ENCODE measurements at places on chromosomes 4 and X.

- H3K36me3 ChIP-seq: no peaks in the 10 kb centered on the region
- H3K4me1 ChIP-seq: no peaks in the 10 kb centered on the region
- no peaks in the 10 kb centered on the region for H3K27me3 ChIP-seq
Observed at GRCh38 chr4:65343342-65343741, 326.9 kb downstream of the EPHA5 start.

DNA sequence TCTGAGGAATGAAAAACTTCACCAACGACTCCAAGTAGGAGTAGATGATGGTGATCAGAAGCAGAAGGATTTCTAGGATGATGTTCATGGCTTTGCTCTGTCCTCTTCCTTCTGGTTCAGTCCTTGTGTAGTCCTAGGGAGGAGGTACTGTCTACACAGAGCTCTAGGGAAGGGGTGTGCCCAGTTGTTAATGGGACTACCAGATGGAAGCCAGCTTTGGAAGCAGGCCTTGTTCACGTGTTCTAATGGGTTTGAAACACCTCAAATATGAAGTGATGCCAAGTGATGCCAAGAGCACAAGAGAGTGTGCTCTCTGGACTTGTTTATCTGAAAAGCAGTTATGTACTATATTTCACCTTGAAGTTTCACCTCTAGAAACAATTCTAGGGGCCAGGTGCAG is at the start of gene HSD17B13:
HSD17B13 (minus strand) TSS at position 129 of the 400 bp plus-strand sequence; CDS start at position 88, 41 bp downstream.
- H3K36me3 ChIP-seq: no peaks in the 10 kb centered on the region
- no peak within 1 kb of the TSS for H3K27ac ChIP-seq
- no peak for ATAC-seq
- H3K4me3 ChIP-seq: no peak within 1 kb of the TSS
- H3K4me1 ChIP-seq: no peaks in the 10 kb centered on the region

DNA sequence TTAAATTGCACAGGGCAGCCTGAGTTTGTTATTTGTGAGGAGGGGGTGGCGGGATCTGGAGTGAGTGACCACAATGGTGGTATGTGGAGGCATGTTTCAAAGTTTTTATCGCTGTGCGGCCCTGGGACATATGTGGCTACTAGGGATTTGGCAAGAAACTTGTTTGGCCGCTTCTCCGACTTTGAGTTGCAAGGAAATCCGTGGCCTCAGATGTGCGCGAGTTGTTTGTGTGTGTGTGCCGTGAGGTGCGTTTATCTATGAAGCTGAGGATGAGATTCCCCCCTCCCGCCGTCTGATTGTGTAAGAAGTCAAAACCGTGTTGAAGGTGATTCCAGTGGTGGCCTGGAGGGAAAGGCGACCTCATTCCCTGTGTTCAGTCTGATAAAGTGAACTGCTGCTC is 1.4 kb downstream of the JADE3 start:
- ATAC-seq: no peak
- H3K4me3 ChIP-seq: peak overlapping the region; percentile 69
- H3K4me1 ChIP-seq: peaks cover 3% of the 10 kb centered on the region
- no peaks in the 10 kb centered on the region for H3K36me3 ChIP-seq
- peaks cover 31% of the 10 kb centered on the region for H3K27me3 ChIP-seq

DNA sequence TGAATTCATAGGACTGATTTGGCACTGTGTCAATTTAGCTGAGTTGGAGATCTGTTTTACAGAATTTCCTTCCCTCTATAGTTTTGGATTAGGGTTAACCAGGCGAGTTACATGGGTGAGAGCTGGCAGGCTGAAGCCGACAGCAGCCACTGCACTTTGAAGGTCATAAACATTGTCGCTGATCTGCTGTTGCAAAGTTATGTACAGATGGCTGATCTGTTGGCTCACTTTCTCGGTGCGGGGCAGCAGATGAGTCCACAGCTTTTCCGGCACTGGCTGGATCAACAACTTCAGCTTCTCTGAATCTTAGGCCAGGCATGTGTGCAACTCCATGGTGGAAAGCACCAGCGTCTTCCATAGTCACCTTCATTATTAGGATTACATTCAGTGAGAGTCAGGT is 173.7 kb downstream of the GPAT3 start:
- peaks cover 17% of the 10 kb centered on the region for H3K27me3 ChIP-seq
- H3K27ac ChIP-seq: no peak overlapping the region
- H3K4me1 ChIP-seq: no peaks in the 10 kb centered on the region
- no peak overlapping the region for H3K4me3 ChIP-seq
- ATAC-seq: no peak
- no peaks in the 10 kb centered on the region for H3K36me3 ChIP-seq

- no peaks in the 10 kb centered on the region for H3K36me3 ChIP-seq
- H3K27me3 ChIP-seq: peaks cover 5% of the 10 kb centered on the region
- no peak for ATAC-seq
- H3K27ac ChIP-seq: no peak overlapping the region
Observed at GRCh38 chrX:17735406-17735805, 1.9 kb upstream of the SCML1 start.

GRCh38 chr4:110472583-110473329 is 3.2 kb upstream of the ENPEP start:
- ATAC-seq: no peak
- H3K27ac ChIP-seq: no peak overlapping the region
- peaks cover 15% of the 10 kb centered on the region for H3K27me3 ChIP-seq
- H3K4me3 ChIP-seq: no peak overlapping the region
- no peaks in the 10 kb centered on the region for H3K4me1 ChIP-seq
- no peaks in the 10 kb centered on the region for H3K36me3 ChIP-seq

GRCh38 chr4:2598511-2599303 is 62.3 kb downstream of the FAM193A start:
- H3K4me3 ChIP-seq: peak overlapping the region; percentile 1
- peak; percentile 29 for ATAC-seq
- peaks cover 36% of the 10 kb centered on the region for H3K4me1 ChIP-seq
- no peaks in the 10 kb centered on the region for H3K27me3 ChIP-seq

DNA sequence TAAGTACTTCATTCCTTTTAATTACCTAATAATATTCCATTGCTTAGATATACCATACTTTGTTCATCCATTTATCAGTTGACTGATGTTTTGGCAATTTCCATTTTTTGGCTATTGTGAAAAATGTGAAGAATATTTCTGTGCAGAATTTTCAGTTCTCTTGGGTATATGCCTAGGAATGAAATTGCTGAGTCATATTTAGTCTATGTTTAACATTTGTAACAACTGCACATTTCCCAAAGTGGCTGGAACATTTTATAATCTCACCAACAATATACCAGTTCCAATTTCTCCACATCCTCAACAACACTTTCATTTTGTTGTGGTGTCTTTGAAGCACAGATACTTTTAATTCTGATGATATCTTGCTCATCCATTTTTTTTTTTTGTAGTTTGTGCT is 215.5 kb downstream of the PDGFC start:
- ATAC-seq: no peak
- H3K27me3 ChIP-seq: no peaks in the 10 kb centered on the region
- H3K4me3 ChIP-seq: no peak overlapping the region
- no peaks in the 10 kb centered on the region for H3K4me1 ChIP-seq
- no peaks in the 10 kb centered on the region for H3K36me3 ChIP-seq

GRCh38 chr4:141435446-141436225 is 200.7 kb upstream of the IL15 start:
- H3K27ac ChIP-seq: no peak overlapping the region
- peaks cover 11% of the 10 kb centered on the region for H3K27me3 ChIP-seq
- H3K4me3 ChIP-seq: no peak overlapping the region
- H3K36me3 ChIP-seq: no peaks in the 10 kb centered on the region

GRCh38 chr4:186669159-186669731 is 54.4 kb downstream of the FAT1 start:
- H3K27ac ChIP-seq: no peak overlapping the region
- no peak overlapping the region for H3K4me3 ChIP-seq
- no peaks in the 10 kb centered on the region for H3K36me3 ChIP-seq

DNA sequence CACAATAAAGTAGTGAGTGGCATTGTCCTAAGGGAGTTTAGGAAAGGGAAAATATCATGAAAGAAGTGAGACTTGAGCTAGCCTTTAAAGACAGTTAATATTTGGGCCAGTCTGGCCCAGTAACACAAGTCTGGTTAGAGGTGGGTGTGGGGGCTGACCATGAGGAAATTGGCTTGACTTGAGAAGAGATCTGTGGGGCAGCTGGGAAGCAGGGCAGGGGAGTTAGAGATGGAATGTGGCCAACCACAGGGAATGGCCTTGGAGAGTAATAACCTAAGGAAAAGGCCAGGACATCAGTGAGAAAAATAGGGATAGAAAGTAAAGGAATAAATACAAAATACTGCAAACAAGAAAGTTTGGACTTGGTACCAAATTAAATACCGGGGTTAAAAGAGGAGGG is 71.3 kb downstream of the CLCN5 start:
- ATAC-seq: no peak
- no peak overlapping the region for H3K4me3 ChIP-seq
- H3K27me3 ChIP-seq: no peaks in the 10 kb centered on the region

DNA sequence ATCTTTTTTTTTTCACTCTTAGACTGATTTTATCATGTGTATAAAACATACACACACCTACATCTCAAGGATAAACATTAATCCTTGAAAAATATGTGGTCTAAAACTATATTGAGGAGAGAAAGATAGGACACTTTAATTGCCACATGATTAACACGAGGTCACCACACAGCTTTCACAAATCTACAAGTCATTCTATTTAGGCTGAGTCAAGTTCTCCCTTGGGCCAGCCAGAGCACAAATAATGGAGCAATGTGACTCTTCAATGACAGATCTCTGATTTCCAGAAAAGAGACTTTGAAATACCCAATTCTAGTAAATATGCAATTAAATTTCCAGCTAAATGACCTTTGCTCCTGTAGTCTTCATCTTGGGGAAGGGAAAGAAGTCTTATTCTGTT is 12.9 kb upstream of the ADH4 start:
- H3K36me3 ChIP-seq: no peaks in the 10 kb centered on the region
- ATAC-seq: no peak
- no peak overlapping the region for H3K27ac ChIP-seq
- H3K4me1 ChIP-seq: no peaks in the 10 kb centered on the region

- H3K36me3 ChIP-seq: no peaks in the 10 kb centered on the region
- H3K27me3 ChIP-seq: no peaks in the 10 kb centered on the region
- H3K4me1 ChIP-seq: no peaks in the 10 kb centered on the region
- no peak for ATAC-seq
- H3K4me3 ChIP-seq: no peak overlapping the region
- no peak overlapping the region for H3K27ac ChIP-seq
Observed at GRCh38 chr4:133273401-133273800, 124.3 kb downstream of the PCDH10 start.

- no peaks in the 10 kb centered on the region for H3K27me3 ChIP-seq
- peak overlapping the region; percentile 87 for H3K27ac ChIP-seq
- peak overlapping the region; percentile 85 for H3K4me3 ChIP-seq
- peaks cover 42% of the 10 kb centered on the region for H3K4me1 ChIP-seq
Observed at GRCh38 chr4:168480931-168481611, 779 bp upstream of the DDX60L start.

DNA sequence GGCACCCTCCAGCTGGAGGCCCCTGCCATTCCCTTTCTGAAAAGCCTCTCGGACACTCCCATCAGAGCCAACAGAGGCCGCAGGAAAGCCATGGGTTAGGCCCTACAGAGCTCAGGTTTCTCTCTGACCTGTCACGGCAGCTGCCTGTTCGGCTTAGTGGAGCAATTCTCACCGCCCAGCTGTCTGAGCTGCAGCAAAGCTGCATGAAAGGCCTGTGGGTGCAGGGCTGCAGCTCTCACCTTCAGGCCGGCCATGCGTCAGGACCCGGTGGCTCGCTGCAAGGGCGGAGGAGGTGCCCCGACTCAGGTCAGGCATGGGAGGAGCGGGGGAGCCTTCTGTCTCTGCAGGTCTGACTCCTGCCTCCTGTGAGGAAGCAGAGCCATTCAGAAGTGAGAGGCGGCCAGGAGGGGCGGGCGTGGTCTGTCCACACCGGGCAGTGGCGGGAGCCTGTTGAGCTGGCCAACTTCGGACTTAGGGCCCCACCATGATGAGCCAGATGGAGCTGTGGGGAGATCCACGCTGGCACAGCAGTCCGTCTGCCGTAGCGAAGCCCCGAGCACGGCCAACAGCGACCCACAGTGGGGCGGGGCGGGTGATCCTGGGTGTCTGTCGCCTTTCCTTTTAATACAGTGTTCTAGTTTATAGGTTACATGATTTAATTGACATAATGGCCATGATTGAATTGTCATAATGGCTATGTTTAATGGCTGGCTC is 23.4 kb downstream of the PDE6B start:
- no peak for ATAC-seq
- no peaks in the 10 kb centered on the region for H3K4me1 ChIP-seq
- no peaks in the 10 kb centered on the region for H3K36me3 ChIP-seq
- peaks cover 11% of the 10 kb centered on the region for H3K27me3 ChIP-seq
- no peak overlapping the region for H3K27ac ChIP-seq

GRCh38 chr4:48138936-48139335 is 4.9 kb upstream of the TXK start:
- H3K4me1 ChIP-seq: peaks cover 48% of the 10 kb centered on the region
- peak; percentile 33 for ATAC-seq
- H3K27ac ChIP-seq: peak overlapping the region; percentile 69
- H3K4me3 ChIP-seq: peak overlapping the region; percentile 60
- H3K36me3 ChIP-seq: peaks cover 2% of the 10 kb centered on the region
- no peaks in the 10 kb centered on the region for H3K27me3 ChIP-seq

DNA sequence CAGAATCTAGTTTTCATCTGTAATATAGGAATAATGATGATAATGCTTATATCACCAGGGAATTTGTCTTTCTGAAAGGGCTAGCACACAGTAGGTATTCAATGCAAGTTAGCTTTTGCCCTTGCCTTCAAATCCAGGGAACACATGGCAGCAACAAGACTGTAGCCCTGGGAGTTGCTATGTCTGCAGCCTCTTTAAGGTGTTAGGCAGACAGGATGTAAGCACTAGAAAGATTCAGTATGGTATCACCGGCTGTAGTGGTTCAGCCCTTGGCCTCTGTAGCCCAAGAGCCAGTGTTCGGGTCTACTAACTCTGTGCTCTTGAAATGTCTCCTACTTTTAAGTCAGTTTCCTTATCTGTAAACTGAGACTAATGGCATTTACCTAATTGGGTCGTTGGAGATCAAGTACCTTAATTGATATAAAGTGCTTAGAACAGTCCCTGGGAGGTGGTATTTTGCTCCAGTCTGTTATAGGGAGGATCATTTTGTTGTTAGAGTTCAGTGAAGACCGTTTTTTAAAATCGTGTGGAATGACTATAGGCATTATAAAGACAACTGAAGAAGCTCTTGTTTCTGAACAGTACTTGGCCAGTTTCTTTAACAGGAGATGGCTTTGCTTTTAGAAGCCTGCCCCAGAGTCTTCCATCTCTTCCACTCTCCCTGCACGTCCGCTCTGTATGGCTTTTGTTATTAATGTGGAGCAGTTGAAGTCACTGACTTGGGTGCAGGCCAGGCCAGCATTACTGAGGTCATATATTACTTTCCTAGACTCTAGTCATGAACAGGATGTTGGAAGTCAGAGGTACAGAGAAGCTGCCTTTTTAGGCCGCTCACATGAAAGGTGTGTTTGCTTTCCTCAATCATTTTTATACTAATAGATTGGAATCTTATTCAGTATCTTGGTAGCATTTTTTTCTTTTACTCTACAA is 44.8 kb downstream of the GAB1 start:
- peak overlapping the region; percentile 69 for H3K27ac ChIP-seq
- no peaks in the 10 kb centered on the region for H3K4me1 ChIP-seq
- ATAC-seq: no peak
- no peak overlapping the region for H3K4me3 ChIP-seq
- H3K27me3 ChIP-seq: peaks cover 6% of the 10 kb centered on the region

All from activated T-helper 17 cell treated with anti-CD3 and anti-CD28 coated beads, Interleukin-2, amount 50 U/mL, for 72 hours (primary cell).